ENCODE measurements at places on chromosomes 12 and 14.

DNA sequence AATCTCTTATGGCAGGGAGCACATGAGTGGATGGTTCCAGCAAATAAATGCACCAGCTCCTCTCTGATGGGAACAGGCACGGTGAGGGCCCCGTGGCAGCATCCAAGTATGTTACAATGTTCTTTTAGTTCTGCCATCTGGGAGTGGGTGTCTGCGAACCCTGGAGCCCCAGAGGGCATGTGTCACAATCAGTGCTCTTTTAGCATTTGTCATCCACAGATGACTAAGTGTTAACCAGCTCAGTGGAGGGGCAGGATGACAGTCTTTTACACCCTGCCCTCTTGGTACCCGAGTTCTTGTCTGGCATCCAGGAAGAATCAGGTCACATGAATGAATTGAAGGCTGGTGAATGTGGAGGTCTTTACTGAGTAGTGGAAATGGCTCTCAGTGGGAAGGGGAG is 560.4 kb upstream of the FLRT2 start:
- DNase-seq: no peak

DNA sequence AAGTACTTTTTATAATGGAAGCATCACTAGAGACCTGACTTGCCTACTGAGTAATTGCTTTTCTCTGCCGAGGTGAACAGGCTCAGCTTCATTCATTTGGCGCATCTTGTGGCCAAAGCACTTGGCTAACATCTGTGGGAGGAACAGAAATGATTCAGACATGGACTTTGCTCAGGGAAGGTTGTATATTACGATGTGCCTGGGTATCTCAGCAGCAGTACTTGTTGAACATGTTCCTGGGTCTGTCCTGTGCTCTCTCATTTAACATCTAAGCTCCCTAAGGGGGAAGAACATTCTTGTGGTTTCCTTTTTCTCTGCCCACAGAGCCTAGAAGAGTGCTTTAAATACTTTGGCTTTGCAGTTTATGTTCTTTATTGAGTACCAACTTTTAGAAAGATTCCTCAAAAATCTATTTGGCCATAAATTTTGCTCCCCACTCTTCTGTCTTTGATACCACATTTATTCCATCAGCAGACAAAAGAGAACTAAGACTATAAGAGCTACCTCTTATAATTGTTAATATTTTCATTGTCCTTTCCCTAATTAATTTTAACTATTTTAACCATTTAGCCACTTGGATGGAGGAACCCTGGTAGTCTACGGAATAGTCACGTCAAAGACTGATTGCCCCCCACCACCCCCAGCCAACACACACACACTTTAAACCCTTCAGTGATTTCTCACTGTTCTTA is 101.2 kb upstream of the EGLN3 start:
- no peak for DNase-seq

DNA sequence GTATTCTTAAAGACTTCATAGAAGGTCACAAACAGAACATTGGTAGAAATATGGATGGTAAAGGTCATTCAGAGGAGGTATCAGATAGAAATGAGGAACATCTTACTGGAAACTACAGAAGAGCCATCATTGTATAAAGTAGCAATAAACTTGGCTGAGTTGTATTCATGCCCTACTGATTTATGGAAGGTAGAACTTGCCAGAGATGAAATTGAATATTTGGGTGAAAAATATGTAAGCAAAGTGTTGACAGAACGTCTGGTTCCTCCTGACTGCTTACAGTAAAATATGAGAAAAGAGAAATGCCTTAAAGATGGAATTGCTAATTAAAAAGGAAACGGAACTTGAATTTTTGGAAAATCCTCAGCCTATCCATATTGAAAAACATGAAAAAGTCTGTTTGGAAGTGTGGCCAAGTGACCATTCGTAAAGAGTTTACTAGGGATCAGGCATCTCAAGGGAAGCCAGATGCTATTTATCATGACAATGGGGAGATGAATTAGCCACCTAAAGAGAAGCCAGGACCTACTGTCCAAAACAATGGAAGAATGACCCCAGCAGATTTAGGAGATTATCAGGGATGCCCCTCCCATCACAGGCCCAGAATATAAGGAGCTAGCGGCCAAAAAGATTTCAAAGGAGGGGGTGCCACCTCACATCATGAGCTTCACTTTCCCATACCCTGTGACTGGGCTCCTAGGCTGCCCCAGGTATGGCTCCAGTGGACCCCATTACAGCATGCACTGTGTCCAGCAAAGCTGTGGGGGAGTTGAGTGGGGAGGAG is 189.3 kb downstream of the ITPR2 start:
- DNase-seq: no peak

GRCh38 chr12:116537101-116537904 is 21.9 kb upstream of the MAP1LC3B2 start:
- no peak for DNase-seq

GRCh38 chr12:124422570-124423523 is 128.0 kb downstream of the RFLNA start:
- no peak for DNase-seq

DNA sequence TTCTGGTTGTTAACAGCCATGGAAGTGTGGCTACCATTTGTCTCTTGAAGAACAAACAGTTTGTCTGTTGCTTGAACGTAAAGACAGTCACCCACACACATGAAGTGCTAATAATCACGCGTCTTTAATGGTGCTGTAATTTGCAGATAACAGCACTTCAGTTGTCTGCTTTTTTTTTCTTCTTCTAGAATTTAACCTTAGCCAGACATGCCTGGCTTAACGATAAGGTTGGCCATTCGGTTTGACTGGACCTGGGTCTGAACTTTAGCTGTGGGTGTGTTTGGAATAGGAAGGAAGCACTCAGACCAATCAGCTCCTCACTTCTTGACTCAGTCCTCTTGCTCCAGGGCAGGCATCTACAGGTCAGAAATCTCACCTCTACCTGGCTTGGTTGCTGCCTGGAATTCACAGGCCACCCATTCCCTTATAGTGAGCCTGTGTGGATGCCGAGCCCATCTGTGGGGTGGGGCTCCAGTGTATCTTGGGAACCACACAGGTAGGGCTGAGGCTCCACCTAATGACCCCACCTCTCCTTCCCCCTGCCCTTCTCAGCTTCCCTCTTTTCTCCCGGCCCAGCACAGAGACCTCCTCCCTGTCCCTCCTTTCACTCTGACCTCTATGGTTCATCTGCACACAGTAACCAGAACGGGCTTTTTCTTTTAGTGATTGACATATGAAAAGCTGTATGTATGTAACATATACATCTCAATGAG is 246.4 kb upstream of the PWP1 start:
- no peak for DNase-seq

- DNase-seq: no peak
These were observed 6.8 kb upstream of the UNC119B start for GRCh38 chr12:120703311-120703942.

- DNase-seq: no peak
These were observed 8.9 kb upstream of the METTL17 start for GRCh38 chr14:20980906-20981305.

- DNase-seq: peak; percentile 17
These were observed 513 bp downstream of the BCAT1 start for GRCh38 chr12:24948420-24948756.

GRCh38 chr14:54001189-54001878 is 44.7 kb upstream of the BMP4 start:
- no peak for DNase-seq
